ENCODE measurements at places on chromosomes 5 and 9.

DNA sequence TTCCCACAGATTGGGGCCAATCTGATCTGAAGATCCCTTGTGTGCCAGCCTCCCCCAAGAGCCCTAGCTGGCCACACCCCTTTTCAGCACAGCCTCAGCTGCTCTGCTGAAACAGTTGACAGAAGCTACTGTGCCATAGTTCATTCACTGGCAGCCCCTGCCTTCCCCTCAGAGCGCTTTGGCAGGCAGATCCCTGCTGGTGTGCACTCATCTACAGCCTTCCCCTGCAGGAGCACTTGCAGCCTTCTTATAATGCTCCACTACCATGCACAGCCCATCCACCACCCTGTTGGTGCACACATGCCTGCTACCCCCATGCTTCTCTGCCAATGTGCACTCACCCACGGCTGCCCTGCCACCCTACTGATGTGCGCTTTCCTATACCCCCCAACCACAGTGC, 471.3 kb downstream of the MTRR start:
- no peak for DNase-seq

GRCh38 chr5:107486489-107486888, 184.2 kb downstream of the EFNA5 start:
- peak; percentile 34 for DNase-seq

GRCh38 chr9:108640230-108640629, 215.6 kb downstream of the ACTL7B start:
- peak; percentile 82 for DNase-seq

DNA sequence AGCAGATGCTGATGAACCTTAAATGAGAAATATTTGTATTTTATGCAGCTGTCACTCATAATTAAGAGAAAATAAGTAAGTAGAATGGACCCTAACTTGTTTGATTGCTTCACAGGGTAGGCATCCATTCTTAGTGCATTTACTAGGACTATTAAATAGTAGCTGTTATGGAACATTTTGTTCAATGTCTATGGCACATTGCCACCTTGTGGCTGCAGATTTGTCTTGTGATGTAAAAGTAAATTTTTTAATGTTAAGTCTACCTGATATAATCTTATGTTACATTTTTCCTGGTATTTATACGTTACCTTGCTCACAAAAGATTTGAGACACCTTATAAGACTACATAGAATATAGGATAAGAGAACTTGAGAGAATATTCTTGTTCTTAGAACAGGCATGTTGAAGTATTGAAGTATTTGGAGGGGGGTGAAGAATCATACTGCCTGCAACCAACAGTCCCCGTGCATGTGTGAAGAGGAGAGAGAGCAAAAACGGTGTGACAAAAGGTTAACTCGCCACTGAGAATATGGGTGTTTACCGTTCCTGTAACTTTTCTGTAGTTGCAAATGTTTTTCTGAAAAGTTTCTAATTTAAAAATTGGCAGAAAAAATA, 161.1 kb downstream of the MAST4 start:
- DNase-seq, result peak; percentile 45

Data from fibroblast of skin of right quadriceps (primary cell).